ENCODE measurements at places on chromosomes 5 and 9. TPM values are rescaled to one million over a fixed set of nuclear protein-coding genes. Genes with fewer than 3 reads are reported as not detected.

The TAF11L12 gene
- total RNA-seq = not detected

The RFESD gene
- 2.4 TPM for total RNA-seq

The CA9 gene
- total RNA-seq = 2.1 TPM

The FBP1 gene
- total RNA-seq = not detected

The DDX4 gene
- not detected for total RNA-seq

The BARHL1 gene
- total RNA-seq = not detected

The MGAT1 gene
- total RNA-seq = 133 TPM

The SLC23A1 gene
- not detected for total RNA-seq

The SPATA31A5 gene
- not detected for total RNA-seq

The PCDHB2 gene
- total RNA-seq = 0.62 TPM

The AGGF1 gene
- total RNA-seq = 19.2 TPM

The ZBED3 gene
- total RNA-seq = 0.49 TPM

The PAM gene
- 60.6 TPM for total RNA-seq

The STC2 gene
- total RNA-seq = 110 TPM

The GZMA gene
- total RNA-seq = not detected

The IPO11 gene
- 16.2 TPM for total RNA-seq
